MG63 (cell line): ENCODE measurements at places on chromosomes 1 and 21.

DNA sequence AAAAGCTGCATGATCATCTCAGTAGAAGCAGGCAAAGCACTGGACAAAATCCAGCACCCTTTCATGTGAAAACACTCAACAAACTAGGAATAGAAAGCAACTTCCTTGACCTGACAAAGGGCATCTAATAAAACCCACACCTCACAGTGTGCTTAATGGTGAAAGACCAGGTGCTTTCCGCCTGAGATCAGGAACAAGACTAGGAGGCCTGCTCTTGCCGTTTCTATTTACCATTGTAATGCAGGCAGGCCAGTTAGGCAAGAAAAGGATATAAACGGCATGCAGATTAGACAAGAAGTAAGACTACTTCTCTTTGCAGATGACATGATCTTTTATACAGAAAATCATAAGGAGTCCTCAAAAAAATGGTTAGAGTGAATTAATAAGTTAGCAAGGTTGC, 37.2 kb downstream of the SLC37A1 start:
- DNase-seq = no peak

- DNase-seq = no peak
Observed at GRCh38 chr1:197130677-197131304, 15.7 kb downstream of the ASPM start.

DNA sequence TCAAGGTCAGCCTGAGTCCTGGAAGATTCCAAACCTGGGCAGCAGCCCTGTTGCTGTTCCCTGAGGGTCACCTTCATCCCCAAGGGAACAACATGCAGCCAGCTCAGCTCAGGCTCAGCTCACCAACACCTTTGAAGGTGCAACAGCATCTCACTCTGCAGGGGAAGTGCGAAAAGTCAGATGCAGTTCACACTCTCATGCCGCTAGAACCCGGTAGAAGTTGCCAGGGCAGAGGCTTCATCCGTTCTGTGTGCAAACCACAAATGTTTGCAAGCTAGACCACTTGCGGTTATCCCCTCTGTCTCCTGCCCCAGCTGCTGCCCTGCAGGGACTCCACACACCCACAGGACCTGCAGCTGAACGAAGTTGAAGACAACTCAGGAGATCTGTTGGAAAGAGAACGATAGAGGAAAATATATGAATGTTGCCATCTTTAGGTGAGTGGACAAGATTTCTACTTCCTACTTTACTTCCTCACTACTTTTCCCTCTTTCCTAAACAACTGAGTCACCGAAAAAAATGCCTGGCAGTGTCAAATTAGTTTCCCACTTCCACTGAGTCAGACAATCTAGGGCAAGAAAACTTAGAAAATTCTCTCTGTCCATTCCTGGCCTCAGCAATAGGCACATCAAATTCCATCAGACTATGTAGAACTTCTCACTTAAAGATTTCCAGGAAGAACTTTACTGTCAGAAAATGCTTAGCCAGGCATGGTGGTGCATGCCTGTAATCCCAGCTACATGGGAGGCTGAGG, 1.8 kb upstream of the FCRL6 start:
- no peak for DNase-seq

DNA sequence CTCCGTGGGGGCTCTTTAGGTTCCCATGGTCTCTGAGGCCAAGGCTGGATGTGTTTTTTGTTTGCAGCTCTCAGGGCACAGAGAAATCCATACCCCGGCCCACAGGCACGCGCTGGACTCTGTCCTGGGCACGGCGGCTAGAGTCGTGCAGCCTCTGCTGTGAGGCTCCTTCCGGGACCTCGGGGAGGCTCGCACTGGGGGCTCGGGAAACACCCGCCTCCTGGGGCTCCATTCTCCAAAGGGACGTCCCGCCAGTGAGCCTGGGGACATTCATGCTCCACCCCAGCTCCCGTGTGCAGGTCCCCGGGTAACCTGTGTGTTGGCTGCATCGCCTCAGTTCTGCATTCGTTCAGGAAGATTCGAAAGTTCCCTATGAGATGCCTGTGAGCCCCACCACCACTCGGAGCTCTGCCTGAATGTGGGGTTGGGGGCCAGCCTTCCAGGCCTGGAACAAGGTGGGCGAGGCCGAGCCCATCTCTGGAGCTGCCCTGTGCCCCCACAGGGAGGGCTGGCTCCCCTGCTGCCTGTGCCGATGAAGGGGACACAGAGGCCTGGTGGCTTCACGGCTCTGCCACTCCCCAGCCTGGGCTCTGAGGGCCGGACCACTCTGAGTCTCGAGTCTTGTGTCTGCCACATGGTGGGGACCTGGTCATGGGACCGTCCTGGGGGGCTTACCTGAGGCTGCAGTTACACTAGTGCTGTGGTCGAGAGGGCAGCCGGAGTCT, 182.0 kb upstream of the ARHGEF16 start:
- DNase-seq = no peak
